Stimulated activated CD4-positive, alpha-beta T cell treated with anti-CD3 and anti-CD28 coated beads, Interleukin-15, amount 100 ng/mL, for 1 hour (primary cell): ENCODE measurements at places on chromosomes 3 and 15.

DNA sequence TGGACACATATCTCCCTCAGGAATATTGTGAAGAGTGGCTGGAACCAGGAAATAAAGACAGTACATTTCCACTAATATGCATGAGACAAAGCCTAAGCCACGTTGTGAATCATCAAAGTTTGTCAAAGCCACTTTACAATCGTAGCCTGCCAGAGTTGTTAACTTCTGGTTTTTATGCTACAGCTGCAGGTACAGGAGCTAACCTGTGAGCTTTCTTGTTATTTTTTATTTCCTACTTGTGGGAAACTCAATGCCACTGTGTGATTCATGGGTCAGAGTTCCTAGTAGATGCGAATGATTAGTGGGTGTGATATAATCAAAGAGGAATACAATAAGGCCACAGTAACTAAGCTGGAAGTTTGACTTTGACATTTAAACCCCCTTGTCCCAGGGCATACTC is 44.4 kb upstream of the TEX9 start:
- no peak for DNase-seq

GRCh38 chr3:19945969-19946831 is 697 bp upstream of the RAB5A start:
- DNase-seq = no peak

GRCh38 chr3:101851072-101851770 is 1.9 kb downstream of the NFKBIZ start:
- DNase-seq = no peak

- DNase-seq = no peak
Measured at GRCh38 chr15:44654858-44655257, 8.6 kb downstream of the SPG11 start.

GRCh38 chr3:32734756-32735155 is 49.8 kb downstream of the CNOT10 start:
- DNase-seq = no peak

- DNase-seq = no peak
Measured at GRCh38 chr15:68576235-68576892, 2.4 kb upstream of the CORO2B start.

DNA sequence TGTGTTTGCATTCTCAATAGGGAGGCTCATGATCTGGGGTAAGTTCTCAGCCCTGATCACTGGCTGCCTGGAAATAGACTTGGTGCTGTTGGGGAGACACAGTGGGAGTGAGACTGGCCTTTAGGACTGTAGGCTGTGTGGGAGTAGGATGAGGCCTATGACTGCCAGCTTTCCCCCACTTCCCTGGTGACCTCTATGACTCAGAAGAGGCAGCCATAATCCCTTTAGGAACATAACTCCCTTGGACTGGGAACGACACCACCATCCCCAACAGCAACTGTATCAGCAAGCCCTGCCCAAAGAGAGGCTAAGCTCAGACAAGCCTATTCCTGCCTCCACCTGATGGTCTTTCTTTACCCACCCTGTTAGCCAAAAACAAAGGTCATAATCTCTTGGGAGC is 91.3 kb downstream of the SUCNR1 start:
- no peak for DNase-seq

DNA sequence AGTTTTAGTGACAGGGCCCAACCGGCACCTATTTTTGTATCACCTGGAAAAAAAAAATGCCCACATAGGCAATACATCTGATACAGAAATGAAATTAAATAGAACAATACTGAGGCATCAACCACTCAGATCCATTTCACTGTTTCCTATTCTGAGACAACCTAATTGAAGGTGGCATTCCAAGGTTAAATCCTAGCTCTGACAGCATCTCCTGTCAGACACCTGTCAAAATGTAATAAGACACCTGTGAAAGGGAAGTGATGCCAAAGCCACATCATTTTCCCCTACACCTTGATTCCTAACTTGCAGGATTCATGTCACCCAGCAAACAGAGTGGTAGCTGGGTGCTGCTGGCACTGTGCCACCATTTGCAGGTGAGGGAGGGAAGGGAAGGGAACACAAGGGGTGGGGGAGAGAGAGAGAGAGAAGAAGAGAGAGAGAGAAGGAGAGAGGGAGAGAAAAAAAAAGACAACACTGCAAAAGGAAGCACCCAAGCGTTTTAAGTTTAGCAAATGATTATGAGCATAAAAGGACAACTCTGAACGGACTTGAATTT is 1044.6 kb upstream of the CFAP20DC start:
- no peak for DNase-seq

DNA sequence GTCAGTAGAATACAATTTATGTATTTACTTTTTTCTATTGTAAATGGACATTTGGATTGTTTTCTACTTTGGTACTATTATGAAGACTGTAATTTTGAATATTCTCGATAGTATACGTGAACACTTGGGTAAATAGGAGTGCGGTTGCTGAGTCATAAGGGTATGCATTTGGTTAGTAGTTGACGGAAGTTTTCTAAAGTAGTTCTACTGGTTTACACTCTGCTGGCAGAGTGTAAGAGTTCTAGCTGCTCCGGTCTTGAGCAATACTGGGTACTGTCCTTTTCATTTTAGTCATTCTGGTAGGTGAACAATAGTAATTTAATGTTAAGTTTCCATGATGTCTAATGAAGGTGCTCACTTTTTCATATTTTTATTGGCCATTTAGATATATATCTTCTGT is 70.0 kb downstream of the MEF2A start:
- DNase-seq = no peak
